ENCODE measurements at places on chromosomes 6 and 20.

DNA sequence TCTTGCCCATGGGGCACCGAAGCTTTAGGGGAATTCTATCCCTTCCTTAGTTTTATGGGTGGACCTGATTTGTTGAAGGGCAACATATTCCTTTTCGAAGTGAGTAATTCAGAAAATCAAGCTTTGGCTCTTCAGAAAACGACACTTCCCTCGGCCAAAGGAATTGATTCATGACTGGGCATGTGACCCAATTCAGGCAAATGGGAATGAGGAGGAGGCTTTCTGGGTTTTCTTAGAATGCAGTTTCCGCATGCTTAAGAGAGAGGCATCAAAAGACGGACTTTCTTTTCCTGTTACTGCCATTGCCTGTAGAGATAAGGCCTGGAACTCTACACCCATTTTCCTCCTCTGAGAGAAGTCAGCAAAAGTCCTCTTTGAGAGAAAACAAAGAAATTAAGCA lies 179.5 kb downstream of the RFPL4B start:
- no peak for DNase-seq

- DNase-seq, result peak; percentile 17
Measured at GRCh38 chr6:132298344-132298949, 102.8 kb downstream of the MOXD1 start.

- no peak for DNase-seq
Measured at GRCh38 chr20:46523108-46523507, 9.7 kb upstream of the ZNF334 start.

DNA sequence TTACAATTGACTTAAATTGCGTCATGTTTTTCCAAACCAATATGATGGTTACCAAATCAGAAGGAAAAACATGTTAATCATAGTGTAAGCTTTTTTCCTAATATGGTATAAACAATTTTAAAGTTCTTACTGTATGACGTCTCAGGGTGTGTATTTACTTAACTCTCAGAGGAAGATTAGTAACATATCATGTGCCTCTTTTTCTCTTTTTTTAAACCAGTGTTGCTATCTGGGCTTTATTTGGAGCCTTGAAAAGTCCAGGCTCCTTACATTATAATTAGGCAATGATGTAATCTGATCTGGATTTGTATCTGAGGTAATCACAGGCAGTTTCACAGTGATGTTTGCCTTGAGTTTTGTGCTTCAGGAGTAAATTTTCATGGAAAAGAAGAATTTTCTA lies 20.4 kb upstream of the RAB23 start:
- no peak for DNase-seq

- no peak for DNase-seq
Measured at GRCh38 chr6:105873211-105873704, 212.9 kb upstream of the PRDM1 start.

DNA sequence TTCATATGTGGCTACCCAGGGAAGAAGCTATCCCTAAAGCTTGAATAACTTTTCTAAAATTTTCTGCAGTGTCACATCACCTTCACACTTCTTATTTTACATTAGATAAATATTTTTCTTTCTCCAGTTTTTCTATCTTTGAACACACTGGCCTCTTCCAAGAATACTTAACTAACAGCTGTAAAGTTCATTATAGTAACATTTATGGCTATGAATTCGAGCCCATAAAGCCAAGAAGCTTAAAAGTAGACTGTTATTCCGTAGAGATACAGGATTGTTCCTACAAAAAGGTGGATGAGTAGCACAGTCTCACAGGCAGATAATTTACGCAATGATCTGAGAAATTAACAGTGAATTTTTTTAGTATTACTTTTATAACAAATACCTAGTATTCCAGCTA lies 55.7 kb upstream of the BMP5 start:
- no peak for DNase-seq

DNA sequence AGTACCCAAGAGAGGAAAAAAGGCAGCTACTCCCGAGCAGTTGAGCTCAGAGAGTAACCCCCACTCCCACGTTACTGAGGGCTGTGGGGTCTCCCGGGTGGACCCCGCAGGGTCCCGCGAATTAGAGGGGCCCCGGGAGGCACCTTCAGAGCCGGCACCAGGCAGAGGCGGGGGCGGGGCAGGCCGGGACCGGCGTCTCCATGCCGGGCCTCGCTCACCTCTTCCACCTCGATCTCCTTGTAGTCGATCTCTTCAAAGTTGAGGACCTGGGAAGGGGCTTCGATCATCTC lies 381 bp downstream of the MAP3K7 start:
- DNase-seq, result no peak

DNA sequence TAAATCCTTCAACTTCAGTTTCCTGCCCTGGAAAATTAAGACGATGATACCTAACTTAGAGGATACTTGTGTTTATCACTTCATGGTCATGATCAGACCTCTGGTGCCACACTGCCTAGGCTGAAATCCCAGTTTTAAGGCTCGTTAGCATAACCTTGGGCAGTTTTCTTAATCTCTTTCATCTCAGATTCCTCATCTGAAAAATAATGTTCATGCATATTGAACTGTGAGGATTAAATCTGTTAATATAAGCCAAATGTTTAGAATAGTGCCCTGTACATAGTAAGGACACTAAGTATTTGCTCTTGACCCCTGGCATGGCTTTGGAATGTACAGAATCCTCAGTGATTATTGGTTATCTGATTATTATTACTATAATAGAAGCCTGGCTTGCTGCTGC lies 79.7 kb downstream of the OGFRL1 start:
- no peak for DNase-seq

- DNase-seq, result no peak
Measured at GRCh38 chr6:73285674-73286283, 22.8 kb upstream of the KHDC1 start.

DNA sequence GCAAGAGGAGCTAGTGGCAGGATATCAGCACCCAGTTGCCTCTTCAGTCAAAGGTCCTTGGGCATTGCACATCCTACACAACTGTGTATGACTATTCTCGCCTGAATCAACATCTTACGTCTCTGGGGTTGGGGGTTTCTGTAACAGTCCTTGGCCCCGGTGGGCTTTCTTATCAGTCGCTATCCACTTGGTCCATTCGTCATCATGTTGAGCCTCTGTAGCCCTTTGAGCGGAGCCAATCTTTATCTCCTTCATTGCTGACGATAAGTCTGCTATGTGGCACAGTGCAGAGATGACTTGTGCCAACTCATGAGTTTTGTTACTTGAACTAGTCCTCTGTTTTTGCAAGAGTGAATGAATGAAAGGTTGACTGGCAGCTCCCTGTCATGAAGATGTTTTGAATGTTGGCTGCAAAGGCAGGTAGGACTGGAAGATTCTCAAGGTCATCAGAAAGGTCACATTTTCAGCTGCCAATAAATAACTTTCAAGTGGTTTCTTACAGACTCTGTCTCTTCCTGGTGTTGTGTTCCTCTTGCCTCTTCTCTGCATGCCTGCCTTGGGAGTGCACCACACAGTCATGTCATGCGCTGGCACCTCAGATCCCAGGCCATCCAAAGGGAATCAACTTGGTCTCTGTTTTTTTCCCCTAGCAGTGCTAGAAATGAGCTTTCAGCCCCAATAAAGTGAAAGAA lies 238.9 kb downstream of the SLC24A3 start:
- no peak for DNase-seq

Data from NCI-H2081 (cell line).